ENCODE measurements at places on chromosomes 7 and 10. TPM values are rescaled to one million over a fixed set of nuclear protein-coding genes. Genes with fewer than 3 reads are reported as not detected.

Gene ARHGEF35
- total RNA-seq = 10.5 TPM

GRCh38 chr10:31757386-31757791 is 171.2 kb downstream of the ARHGAP12 start:
- DNase-seq = no peak

DNA sequence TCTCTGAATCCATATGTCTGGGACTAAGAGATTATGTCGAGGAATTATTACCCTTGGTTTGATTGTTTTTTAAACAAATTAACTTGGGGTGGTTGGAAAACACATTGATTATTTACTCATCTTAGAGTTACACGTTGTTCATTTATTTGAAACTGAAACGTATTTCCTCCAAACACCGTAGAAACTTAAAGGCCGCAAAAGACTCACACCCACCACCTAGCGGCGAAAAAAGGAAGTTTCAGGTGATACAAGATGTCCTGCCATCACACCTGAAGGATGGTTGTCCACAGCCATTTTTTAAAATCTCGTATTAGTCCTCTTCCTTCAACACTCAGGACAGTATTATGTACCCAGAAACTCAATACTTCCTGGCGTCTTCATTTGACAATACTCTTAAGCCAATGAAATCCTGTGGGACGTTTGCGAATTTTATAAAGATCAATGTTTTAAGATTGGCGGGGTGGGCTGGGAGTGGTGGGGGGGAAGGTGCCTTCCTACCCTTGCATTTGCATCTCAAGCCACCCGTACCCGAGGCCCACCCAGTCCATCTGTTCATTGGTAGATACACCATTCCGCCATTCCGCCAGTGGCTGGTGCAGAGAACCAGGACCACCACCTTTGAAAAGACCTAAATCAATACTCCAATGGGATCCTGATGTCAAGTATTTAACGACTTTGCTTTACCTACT is 1.4 kb upstream of the LCOR start:
- peak; percentile 84 for DNase-seq

Gene PDZD8
- total RNA-seq = 97.1 TPM

DNA sequence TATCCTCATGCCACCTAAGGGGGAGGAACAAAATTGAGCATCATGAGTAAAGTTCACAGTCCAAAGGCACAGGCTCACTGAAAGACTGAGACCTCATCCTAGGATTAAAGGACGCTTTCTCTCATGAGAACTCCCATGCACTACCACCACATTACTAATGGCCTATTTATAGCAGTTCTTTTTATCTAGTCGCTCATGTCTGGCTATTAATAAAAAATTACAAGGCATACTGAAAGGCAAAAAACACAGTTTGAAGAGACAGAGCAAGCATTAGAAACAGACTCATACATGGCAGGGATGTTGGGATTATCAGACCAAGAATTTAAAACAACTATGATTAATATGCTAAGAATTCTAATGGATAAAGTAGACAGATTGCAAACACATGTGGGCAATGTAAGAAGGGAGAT is 46.0 kb upstream of the CDK13 start:
- no peak for DNase-seq

DNA sequence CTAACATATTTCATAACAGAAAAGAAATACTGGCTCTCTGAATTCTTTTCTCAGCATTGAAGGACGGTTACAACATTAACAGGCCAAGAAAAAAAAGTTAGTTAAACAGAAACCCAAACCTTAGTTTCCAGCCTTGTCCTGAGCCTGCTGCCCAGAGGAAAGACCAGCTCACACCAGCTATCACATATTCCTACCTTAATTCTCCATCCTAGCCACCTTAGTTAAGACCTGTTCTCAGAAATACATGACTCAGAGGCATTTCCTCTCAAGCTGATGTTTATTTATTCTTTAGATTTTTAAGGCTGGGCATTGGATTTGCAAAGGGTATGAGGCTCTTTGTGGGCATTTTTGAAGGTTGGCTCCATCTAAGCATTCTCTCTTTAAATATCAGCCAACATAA is 34.3 kb upstream of the ADAM12 start:
- DNase-seq = no peak

Gene AMZ1
- total RNA-seq = 0.35 TPM

GRCh38 chr7:97971120-97971989 is 18.6 kb downstream of the OCM2 start:
- DNase-seq = no peak

Measured in mucosa of gallbladder (tissue), 1 donor.